Stimulated activated CD4-positive, alpha-beta T cell treated with anti-CD3 and anti-CD28 coated beads, Interleukin-1b, Interleukin-23, amount 100 ng/mL, for 24 hours (primary cell): ENCODE measurements at places on chromosomes 2 and 18.

- no peak for DNase-seq
Measured at GRCh38 chr2:43218702-43219382, 7.6 kb downstream of the ZFP36L2 start.

DNA sequence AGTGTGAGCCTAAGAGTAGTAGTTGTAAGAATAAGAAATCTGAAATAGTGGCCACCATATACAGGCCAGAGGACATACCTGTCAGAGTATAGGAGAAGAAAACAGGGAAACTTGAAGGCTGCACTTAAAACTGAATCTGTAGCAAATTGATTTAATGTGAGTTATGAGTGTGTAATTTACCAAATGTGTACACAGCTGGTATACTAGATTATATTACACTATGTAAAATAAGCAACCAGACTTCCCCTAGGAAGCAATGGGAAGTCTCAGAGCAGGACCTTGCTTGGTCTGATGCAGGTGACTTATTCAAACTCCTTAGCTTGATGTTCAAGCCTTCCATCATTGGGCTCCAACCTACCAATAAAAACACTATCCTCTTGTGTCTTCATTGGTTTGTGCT is 17.3 kb upstream of the EPC2 start:
- no peak for DNase-seq

- no peak for DNase-seq
Measured at GRCh38 chr2:10810202-10811161, 2.1 kb downstream of the PDIA6 start.

- no peak for DNase-seq
Measured at GRCh38 chr18:57397440-57398132, 37.6 kb upstream of the ONECUT2 start.

DNA sequence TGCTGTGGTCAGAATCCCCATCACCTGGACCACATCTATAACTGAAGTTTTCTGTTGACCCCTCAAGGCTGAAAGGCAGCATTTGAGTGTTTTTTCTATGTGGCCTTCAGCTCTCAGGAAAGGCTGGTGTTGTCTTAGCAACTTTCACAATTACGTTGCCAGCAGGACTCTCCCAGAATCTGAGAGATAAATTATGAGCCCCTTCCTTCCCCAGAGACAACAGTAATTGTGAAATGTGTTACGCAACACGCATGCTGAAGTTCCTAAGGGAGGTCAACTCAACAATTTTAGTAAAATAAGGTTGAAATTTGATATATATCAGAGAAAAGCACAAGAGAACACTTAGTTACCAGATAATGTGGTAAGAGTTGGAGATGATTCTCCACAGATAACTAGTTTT is 216.5 kb upstream of the SLC8A1 start:
- DNase-seq = no peak

- no peak for DNase-seq
Measured at GRCh38 chr2:37323781-37324535, 675 bp downstream of the PRKD3 start.

DNA sequence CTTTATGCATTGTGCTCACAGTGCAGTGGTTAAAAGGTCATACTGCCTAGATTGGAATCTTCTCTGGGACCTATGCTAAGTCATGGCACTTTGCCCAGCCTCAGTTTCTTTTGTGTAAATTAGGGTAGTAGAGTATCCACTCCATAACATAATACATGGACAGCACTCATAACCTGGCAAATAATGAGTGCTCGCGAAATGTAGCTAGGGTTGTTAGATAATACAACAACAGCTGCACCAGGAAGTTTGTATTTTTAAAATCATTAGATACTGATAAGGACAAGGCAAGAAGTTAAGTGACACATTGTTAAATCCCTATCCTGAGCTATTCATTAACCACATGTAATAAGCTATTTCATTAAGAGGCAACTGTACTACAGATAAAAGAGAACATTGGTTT is 13.8 kb upstream of the PLA2R1 start:
- no peak for DNase-seq
